ENCODE measurements at places on chromosomes 2 and 18. TPM values are rescaled to one million over a fixed set of nuclear protein-coding genes. Genes with fewer than 3 reads are reported as not detected.
A peak's percentile ranks its signal among the peaks of the same experiment; 100 is the strongest.

DNA sequence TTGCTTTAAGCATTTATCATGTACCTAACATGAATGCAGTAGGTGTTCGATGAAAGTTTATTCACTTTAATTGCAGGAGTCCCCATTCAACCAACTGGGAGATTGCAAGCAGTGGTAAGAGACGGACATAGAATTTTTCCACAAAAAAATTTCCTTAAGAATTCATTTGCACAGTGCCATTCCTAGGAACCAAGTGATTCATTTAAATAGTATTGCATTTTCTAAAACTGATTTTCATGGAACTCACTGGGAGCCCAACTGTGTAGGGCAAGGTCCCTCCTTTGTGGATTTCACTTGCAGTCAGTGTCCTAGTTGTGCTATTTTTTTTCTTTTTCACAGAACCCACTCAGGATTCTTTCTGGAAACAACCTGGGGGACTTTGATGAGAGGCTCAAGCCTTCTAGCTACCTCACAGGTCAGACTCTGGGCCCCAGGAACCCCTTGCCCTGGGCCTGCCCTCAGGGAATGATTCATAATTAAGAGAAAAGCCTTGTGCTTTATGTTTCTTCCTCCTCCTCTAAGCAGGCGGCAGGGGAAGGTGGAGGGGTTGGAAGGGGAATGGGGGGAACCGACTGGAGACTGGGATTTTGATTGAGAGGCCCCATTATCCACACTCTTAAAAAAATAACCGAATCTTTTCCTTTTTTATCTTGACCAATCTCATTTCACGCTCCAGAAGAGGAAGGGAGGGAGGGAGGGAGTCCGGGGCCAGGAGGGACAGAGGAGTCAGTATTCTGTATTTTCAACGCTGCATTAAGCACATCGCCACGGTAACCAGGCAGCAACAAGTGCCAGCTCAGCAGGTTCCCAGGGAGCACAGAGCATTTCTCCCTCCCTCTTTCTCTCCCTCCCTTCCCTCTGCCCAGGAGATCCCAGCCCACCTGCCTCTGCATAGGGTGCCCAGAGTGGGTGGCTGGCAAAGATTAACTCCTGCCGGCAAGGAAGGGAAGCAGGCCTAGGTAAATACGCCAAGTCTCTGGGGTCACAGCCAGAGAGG, 51.8 kb downstream of the PSD4 start:
- peak; percentile 87 for DNase-seq

DNA sequence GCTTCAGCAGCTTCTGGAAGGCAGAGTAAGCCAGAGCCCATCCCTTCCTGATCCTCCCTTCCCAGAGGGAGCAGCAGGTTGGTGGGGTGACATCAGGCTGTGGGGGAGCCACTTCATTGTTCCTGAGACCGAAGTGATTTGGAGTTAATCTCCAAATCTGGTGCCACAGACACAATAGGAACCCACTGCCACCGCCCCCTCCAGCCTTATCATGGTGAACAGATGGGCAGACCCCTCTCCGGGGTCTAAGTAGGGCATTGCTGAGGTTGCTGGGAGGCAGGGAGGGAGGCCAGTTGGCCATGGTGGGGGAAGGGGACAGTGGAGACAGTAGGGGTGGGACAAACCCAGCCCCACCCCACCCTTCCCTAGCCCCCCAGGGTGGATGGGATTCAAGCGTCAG, 25.6 kb upstream of the SLC35F6 start:
- DNase-seq, result no peak

GRCh38 chr2:230739961-230740360, 27.3 kb downstream of the CAB39 start:
- DNase-seq, result no peak

- no peak for DNase-seq
Observed at GRCh38 chr2:84912984-84913383, 7.5 kb downstream of the TMSB10 start.

DNA sequence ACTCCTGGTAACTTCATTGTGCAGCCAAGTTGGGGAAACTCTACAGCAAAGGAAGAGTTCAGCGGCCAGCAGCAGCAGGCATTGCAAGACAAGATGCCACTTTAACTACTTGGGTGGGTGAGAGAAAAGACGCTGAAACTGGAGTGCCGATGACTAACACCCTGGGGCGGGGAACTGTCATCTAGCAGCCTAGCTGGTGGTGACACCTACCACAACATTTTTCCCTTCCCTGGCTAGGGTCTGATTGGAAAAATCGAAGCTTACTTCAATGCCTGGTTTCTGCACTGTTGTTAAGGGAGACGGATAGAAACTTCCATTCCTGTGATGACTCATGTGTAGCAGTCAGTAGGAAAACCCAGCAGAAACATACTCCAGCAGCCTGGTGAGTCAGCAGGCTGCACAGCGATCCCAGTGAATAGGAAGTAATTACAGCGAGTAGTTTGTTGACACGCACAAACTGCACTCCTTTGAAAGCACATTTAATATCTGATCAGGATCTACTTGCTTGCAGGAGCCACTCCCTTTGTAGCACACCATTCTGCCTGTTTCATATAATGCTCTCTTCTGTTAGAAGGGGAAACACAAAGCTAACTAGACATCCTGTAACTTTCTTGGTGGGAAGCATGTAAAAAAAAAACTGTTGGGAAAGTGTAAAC, 62.1 kb upstream of the MAPRE2 start:
- peak; percentile 47 for DNase-seq

DNA sequence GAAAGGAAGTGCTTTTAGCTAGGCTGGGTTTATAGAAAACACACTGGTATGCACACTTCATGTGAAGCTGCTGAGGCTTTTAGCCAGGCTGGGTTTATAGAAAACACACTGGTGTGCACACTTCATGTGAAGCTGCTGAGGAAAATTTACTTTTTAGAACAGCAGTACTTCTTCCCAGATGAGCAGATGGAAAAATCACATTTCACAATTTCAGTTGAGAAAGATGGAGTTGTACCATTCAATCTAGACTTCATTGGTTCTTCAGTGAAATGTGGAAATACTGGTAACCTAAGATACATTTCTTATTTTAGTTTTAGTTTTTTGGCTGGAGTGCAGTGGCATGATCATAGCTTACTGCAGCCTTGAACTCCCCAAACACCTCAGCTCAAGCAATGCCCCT, 11.1 kb downstream of the SNTG2 start:
- no peak for DNase-seq

DNA sequence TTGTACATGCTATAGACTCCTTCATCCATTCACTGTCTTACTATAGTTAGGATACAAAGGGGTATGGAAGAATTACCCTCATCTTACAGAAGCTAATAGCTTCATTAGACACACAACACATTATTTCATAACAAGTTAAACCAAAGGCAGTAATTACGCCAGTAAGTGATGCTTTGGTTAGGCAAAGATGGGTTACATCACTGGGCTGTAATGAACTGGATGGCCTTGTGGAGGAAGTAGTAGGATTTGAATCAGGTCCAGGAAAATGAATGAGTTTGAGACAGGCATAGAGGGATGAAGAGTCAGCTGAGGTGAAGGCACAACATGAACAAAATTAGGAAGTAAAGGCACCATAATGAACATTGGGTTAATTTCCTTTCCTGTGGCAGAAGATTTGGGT, 80.1 kb downstream of the SOCS6 start:
- DNase-seq, result no peak

DSG2 gene
- 50.5 TPM for total RNA-seq

GRCh38 chr2:10047616-10048500, 4.5 kb downstream of the KLF11 start:
- no peak for DNase-seq

TMEM198 gene
- 0.79 TPM for total RNA-seq

GRCh38 chr18:10895976-10896375, 253.4 kb downstream of the PIEZO2 start:
- DNase-seq, result no peak

GRCh38 chr2:232490221-232491138, 2.8 kb upstream of the ECEL1 start:
- no peak for DNase-seq

SULT1C4 gene
- total RNA-seq, result 11.3 TPM

DNA sequence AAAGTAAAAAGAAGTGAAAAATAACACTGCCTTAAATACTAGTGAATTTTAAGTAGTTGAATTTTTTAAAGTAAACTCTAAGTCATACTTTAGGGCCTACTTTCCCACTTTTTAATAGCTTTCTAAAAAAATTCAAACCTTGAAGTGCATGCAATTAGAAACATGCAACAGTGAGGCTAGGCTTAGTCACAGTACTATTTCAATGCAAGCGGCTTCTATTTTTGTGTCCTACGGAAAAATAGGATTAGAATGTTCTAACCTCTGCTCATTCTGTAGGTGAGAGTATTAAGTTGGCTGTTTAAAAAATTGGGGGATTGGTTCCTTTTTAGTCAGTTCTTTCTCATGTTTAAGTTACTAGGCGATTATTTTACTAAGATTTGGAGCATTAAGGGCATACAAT, 39.1 kb upstream of the PSMD14 start:
- DNase-seq, result no peak

CHRND gene
- not detected for total RNA-seq

- DNase-seq, result no peak
Observed at GRCh38 chr2:225993430-225993829, 593.9 kb downstream of the NYAP2 start.

PPP1R1C gene
- total RNA-seq, result 9.3 TPM

DNA sequence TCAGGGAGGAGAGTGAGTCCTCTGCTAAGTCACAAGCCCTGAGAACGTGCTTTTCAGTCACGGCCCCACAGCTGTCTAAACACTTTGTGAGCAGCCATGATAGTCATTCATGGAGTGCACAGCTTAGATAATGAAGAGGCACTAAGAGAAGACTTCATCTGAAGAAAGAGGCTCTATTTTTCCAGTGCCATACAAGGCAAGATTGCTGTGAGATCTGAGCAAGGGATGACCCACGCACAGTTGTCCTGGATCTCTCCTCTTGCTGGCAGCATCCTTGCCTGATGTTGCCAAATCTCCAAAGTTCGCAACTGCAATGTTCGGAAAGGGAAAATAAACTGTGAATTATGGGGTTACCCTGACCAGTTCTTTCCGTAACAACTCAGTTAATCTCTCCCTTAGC, 418.7 kb downstream of the MEIS1 start:
- DNase-seq, result no peak

GRCh38 chr2:207787017-207787416, 17.3 kb upstream of the FZD5 start:
- no peak for DNase-seq

NUP35 gene
- 32.9 TPM for total RNA-seq

GRCh38 chr2:100418406-100418962, 1.0 kb upstream of the CHST10 start:
- DNase-seq, result no peak

AMER3 gene
- not detected for total RNA-seq

DNA sequence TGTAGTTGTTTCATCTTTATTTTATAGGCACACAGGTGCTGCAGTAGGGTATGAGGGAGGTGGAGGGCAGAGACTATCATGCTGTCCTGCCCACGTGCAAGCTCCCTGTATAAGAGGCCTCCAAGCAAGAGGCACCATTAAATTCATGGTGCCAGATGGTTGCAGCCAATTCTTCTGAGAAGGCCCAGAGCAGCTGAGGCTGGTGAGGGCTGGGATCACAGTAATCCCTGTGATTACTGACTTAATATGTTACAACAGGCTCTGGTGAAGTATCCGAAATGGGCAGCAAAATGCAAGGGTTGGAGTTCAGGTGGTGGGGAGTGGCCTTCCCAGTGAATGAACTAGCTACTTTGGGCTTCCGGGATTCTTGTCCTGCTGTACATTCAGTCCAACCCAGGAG, 191.9 kb upstream of the SMAD2 start:
- no peak for DNase-seq

DNA sequence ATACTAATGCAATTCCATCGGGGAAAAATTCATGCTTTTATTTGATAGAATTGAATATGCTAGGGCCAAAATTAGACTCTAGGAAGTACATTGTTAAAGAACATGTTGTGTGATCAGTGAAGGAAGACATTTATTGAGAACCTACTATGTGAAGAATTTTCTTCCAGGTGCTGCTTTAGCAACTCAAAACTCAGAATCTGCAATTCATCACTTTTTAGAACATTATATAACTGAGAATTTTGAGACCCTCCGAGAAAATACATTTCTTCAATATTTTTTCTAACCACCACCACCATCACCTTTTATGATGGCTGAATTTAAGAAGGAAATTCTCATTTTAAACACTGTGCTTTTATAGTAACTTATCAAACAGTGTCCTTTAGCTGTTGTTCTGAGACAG, 315.2 kb downstream of the FIGN start:
- no peak for DNase-seq

RHOB gene
- 16.1 TPM for total RNA-seq

ZNG1B gene
- 68.9 TPM for total RNA-seq

- no peak for DNase-seq
Observed at GRCh38 chr2:2850859-2851258, 519.8 kb upstream of the MYT1L start.

DNA sequence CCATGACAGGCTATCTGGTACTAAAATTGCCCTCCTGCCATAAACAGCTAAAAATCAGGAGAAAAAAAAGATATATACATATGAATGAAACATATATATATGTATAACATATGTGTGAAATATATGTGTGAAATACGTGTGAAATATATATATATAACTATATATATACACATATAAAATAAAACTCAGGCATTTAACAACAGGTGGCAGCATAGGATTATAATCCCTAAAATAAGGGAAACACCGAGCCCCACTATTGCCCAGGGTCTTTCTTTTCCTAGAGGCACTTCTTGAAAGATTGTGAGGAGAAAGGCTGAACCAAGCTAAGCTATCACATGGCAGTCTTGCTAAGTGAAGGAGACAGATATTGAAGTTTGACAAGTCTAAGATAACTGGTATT, 65.9 kb upstream of the CYTIP start:
- no peak for DNase-seq

CRYBA2 gene
- not detected for total RNA-seq

DNA sequence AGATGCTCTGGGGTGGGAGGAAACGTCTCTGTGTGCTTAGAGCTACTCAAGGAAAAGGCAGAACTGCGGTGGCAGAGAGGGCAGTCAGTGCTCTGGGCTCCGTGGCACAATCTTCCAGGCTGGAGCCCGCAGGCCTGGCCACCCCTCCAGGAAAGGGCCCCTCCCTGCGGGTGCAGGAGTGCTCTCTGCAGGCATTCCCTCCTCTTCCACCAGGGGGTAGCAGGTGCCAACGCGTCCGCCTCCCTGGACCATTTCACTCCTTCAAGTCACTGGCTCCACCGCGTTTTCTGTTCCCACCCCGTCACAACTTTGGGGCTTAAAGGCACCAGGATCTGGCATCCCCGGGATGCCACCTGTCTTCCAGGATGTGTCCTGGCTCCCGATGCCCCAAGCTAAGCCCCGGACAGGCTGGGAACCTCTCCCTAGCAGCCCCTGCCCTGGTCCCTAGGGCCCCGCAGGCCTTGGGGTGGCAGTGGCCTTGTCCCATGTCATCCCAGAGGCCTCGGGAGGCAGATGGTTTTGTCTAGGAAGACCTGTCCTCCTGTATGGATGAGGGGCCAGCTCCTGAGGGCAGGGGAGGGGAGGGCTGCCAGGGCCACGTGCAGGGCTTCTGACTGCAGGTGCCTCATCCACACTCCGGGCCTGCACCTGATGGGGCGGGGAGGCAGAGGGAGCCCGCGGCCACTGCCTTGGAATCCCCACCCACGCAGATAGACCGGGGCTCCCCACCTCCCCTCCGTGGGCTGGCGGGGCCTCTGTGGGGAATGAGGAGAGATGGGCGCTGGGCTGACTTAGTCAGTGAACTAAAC, 26.4 kb downstream of the KCNIP3 start:
- peak; percentile 52 for DNase-seq

PXDN gene
- 118 TPM for total RNA-seq

Measured in neural progenitor cell (in vitro differentiated cells).